ENCODE measurements at places on chromosomes 1 and 21.

DNA sequence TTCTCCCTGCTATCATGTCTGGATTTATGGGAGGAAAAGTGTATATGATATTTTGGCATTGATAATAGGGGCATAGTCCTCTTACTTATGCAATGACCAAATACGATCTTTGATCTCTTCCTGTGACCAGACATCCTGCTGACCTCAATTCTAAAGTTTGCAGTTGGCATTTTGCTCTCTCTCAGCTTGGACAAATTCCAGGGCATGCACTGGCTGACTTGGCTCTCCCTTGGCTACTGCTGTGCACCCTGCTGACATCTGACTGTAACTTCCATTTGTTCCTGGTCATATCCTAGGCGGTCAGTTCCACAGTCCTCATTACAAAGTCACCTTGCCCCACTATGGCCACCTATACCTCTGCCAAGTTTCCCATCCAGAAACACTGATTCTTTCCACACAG, 380.7 kb upstream of the NR5A2 start:
- no peak for DNase-seq

DNA sequence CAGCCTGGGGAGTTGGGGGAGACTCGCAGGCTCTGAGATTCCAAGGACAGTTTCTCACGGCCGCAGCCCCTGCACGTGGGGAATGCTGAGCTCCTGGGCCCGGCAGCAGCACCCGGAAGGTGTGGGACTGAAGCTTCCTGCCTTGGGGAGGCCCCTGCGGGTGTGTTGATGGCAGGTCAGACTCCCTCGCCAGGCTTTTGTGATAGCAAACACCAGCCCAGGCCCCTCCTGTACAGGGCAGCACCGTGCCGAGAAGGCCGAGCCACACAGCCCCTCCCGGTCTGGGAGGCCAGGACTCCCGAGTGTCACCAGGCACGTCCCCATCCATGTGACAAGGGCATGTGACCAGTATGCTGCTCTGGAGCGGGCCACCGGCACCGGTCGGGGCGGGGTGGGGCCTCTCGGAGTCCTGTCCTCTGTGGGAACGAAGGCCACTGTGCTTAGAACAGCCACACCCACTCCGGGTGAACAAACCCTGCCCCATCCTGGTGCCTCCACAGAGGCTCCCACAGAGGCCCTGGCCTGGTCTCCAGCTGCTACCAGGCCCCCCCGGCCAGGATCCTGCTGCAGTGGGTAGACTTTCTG, 31.1 kb upstream of the ARHGEF16 start:
- no peak for DNase-seq

DNA sequence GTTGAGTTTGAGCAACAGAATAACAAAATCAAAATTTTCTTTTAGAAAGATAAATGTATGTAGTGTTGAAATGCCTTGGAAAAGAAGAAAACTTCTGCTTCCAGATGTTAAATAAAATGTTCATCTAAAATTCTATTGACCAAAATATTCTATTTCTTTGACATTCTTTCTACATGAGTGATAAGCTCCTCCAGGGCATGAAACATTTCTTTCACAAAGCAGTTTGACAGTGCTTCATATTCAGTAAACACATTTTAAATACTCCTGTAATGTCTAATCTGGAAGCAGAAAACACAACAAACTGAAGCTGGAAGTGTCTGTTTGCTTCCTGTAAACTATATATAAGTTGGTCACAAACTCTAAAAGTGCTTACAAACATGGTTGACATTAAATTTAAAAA, 61.5 kb downstream of the RGS21 start:
- no peak for DNase-seq

GRCh38 chr1:7915826-7916500, 24.7 kb downstream of the TNFRSF9 start:
- no peak for DNase-seq

DNA sequence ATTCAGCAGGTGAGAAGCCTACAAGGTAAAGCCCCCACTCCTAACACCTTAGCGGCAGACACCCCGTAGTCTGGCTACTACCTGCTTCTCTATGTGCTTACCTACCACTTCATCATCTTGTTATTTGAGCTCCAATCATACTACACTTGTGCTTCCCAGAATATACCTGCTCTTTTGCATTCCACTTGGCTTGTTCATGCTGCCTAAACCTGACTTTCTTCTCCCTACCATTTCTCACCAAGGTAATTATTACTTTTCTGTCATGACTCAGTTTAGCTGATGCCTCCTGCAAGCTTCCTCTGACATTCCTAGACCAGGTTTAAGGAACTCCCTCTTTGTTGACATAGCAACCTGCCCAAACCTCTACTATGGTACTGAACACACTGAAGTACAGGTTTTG, 495.6 kb upstream of the C1orf87 start:
- DNase-seq = no peak

- no peak for DNase-seq
Measured at GRCh38 chr1:7402548-7402850, 368.6 kb upstream of the VAMP3 start.
